Esophagus squamous epithelium (tissue), 5 donors: ENCODE measurements at places on chromosomes 3 and 15.

- DNase-seq: no peak
- no peak overlapping the region for H3K27ac ChIP-seq
- no peaks in the 10 kb centered on the region for H3K4me1 ChIP-seq
- H3K4me3 ChIP-seq: no peak overlapping the region
Measured at GRCh38 chr3:176262071-176262470, 935.2 kb downstream of the TBL1XR1 start.

DNA sequence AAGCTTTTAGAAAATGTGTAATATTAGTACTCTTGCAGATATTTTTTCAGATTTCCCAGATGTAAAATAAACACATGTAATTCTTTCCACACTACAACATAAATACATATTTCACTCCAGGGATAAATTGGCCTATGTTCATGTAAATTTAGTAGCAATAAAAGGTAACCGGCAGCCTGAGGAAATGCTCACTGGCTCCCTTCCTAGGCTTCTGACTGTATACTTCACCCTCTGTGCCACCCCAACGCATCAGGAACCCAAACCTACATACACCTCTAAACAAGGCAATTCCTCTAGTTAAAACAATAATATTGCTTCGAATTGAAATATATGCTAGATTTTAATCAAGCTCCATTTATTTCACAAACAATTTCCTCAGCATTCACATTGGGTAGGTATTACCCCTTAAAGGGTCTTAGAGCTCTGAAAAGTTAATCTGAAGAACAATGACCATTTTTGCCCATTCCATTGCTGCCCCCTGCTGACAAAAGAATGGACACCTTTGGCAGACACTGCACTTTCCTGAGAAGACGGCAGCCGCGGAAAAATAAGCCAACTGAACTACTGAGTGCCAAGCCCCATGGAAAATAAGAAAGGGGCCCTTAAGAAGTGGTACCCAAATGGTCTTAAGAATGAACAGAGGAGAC, 212.5 kb downstream of the OSBPL10 start:
- H3K4me1 ChIP-seq: no peaks in the 10 kb centered on the region
- no peaks in the 10 kb centered on the region for H3K27me3 ChIP-seq
- no peak for DNase-seq
- H3K36me3 ChIP-seq: no peaks in the 10 kb centered on the region

GRCh38 chr15:67558502-67558901, 16.0 kb downstream of the MAP2K5 start:
- no peak overlapping the region for H3K4me3 ChIP-seq
- H3K36me3 ChIP-seq: peaks cover 63% of the 10 kb centered on the region
- H3K27ac ChIP-seq: no peak overlapping the region
- no peak for DNase-seq
- no peaks in the 10 kb centered on the region for H3K27me3 ChIP-seq

DNA sequence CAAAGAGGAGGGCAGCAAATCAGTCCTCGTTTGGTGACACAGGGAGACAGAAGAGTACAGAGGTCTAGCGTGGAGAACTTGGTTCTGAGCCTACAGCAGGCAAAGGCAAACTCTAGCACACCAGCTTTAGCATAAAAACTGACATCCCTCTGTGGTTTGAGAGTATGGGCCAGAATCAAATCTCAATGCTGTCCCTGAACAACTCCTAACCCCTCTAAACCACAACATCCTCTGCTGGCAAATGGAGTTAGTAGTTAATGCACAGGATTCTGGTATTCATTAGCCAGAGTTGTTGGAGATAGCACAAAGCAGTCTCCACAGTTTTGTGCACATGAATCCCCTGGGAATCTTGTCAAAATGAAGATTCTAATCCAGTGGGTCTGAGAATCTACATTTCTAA, 315.8 kb downstream of the NTRK3 start:
- no peak overlapping the region for H3K4me3 ChIP-seq
- H3K27ac ChIP-seq: no peak overlapping the region
- H3K4me1 ChIP-seq: no peaks in the 10 kb centered on the region
- no peaks in the 10 kb centered on the region for H3K27me3 ChIP-seq

- no peaks in the 10 kb centered on the region for H3K4me1 ChIP-seq
- no peak overlapping the region for H3K4me3 ChIP-seq
- H3K27me3 ChIP-seq: no peaks in the 10 kb centered on the region
- H3K27ac ChIP-seq: no peak overlapping the region
Measured at GRCh38 chr3:131701153-131701770, 198.5 kb upstream of the MRPL3 start.

DNA sequence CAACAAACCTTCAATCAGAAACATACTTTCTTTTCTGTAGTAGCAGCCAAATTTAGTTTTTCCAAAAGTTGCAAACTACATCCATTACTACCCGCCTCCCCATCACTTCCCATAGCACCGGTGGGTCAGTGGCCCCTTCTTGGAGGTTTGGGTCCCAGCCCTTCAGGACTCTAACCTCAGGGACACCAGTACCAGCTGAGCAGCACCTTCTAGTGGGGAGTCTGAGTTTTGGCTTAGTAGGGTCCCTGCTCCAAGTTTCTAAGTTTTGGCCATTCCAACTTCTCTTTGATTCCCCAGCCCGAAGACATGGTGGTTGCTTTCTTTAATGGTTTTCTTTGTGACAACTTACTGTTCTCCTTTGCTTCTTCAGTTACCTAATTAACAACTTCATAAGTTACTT, 160.6 kb downstream of the ECT2 start:
- no peak overlapping the region for H3K27ac ChIP-seq
- H3K36me3 ChIP-seq: no peaks in the 10 kb centered on the region
- no peaks in the 10 kb centered on the region for H3K27me3 ChIP-seq
- H3K4me1 ChIP-seq: no peaks in the 10 kb centered on the region
- no peak overlapping the region for H3K4me3 ChIP-seq
- no peak for DNase-seq

GRCh38 chr3:40961104-40961857, 238.0 kb upstream of the CTNNB1 start:
- no peaks in the 10 kb centered on the region for H3K36me3 ChIP-seq
- H3K4me1 ChIP-seq: no peaks in the 10 kb centered on the region
- no peak overlapping the region for H3K27ac ChIP-seq
- no peak for DNase-seq
